Stimulated activated CD4-positive, alpha-beta T cell treated with anti-CD3 and anti-CD28 coated beads, Interleukin-1b, Interleukin-23, amount 100 ng/mL, for 1 hour (primary cell): ENCODE measurements at places on chromosomes 6 and 20.
A peak's percentile ranks its signal among the peaks of the same experiment; 100 is the strongest.

DNA sequence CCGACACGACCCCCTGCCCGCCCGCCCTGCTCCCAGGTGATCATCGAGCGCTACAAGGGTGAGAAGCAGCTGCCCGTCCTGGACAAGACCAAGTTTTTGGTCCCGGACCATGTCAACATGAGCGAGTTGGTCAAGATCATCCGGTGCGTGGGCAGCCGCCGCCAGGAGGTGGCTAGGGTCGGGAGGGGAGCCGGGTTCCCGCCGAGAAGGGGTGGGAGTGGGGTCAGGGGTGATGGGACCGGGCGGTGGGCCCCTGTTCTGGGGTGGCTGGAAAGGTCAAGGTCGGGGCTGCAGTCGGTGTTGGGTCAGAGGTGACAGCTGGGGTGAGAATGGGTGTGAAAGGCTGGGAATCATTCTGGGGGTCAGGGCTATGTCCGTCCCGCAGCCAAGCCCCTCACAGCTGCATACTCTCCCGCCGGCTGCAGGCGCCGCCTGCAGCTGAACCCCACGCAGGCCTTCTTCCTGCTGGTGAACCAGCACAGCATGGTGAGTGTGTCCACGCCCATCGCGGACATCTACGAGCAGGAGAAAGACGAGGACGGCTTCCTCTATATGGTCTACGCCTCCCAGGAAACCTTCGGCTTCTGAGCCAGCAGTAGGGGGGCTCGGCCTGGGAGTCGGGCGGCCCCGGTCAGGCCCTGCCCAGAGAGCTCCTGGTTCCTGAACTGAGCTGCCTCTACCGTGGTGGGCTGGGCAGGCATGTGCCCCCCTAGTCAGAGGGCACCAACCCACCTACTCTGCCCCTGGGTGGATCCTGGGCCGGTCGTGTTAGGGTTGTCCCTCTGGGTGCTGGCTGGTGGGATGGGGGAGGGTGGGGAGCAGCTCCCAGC, 1.0 kb downstream of the MAP1LC3A start:
- DNase-seq, result no peak

DNA sequence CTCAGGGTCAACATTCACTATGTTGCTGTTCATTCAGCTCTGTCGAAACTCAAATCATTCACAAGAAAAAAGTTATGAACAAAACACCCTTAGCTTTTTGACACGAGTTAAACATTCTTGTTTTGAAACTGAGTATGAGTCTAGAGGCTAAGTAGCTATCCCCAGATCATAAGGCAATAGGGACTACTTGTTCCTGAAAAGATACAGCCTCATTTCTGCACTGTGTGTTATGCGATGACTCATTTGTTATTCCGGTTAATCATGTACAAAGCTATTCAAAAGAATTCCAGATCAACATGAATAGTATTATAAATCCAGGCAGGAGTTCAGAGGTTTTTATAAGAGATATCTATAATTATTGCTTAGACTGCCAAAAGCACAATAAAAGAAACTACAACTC, 908.0 kb downstream of the QKI start:
- no peak for DNase-seq

DNA sequence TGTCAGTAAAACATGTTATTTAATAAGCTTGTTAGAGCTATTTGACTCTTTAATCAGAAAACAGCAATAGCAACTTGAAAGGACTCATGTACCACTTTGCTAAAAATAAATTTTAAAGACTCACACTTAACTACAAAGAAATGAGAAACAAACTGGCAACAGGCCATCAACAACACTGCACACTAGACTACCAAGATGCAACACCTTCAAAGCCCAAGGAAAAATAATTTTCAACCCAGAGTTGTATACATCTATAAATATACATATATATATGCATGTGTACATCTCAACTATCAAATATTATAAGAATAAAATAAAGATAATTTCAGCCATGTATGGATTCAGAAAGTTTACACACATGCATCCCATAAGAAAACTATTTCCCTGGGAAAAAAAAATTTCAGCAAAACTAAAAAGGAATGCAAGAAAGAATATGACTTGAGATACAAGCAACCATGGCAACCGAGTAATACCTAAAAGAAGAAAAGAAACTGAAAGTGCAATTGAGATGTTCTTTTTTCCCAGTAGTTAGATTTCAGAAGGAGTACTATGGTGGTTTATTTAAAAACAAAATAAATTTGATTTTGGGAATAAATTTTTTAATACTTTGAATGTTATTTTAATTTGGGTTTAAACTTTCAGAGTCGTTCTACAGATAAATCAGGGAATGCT, 303.8 kb downstream of the UBE3D start:
- DNase-seq, result no peak

DNA sequence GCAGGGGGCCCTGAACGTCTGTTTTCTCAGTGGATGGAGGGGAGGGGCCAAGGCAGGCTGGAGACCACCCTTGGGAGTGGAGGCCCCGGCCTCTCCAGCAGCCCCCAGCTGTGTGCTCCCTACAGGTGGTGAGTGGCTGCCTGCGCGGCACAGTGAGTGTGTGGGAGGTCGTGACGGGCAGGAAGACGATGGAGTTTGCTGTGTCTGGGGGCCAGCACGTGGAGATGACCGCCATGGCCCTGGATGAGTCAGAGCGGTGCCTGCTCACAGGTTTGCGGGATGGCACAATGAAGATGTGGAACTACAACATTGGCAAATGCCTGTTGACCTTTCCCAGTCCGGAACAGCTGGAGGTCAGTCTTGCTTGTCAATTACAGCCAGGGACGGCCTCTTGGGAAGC, 52.6 kb downstream of the EFCAB8 start:
- DNase-seq, result no peak

GRCh38 chr20:21019814-21020658, 86.1 kb downstream of the LINC00237 start:
- DNase-seq, result no peak

- peak; percentile 63 for DNase-seq
These were observed 2.7 kb upstream of the EEF1A1 start for GRCh38 chr6:73523434-73524123.

GRCh38 chr20:60345106-60345505, 386.9 kb downstream of the CDH26 start:
- no peak for DNase-seq

GRCh38 chr6:157690441-157691210, 132.4 kb upstream of the SNX9 start:
- DNase-seq, result no peak

GRCh38 chr20:58701431-58702160, 9.0 kb downstream of the NPEPL1 start:
- DNase-seq, result no peak

GRCh38 chr6:90896075-90896547, 309.2 kb upstream of the MAP3K7 start:
- no peak for DNase-seq

GRCh38 chr6:72809746-72810379, 188.0 kb downstream of the KCNQ5 start:
- DNase-seq, result no peak

DNA sequence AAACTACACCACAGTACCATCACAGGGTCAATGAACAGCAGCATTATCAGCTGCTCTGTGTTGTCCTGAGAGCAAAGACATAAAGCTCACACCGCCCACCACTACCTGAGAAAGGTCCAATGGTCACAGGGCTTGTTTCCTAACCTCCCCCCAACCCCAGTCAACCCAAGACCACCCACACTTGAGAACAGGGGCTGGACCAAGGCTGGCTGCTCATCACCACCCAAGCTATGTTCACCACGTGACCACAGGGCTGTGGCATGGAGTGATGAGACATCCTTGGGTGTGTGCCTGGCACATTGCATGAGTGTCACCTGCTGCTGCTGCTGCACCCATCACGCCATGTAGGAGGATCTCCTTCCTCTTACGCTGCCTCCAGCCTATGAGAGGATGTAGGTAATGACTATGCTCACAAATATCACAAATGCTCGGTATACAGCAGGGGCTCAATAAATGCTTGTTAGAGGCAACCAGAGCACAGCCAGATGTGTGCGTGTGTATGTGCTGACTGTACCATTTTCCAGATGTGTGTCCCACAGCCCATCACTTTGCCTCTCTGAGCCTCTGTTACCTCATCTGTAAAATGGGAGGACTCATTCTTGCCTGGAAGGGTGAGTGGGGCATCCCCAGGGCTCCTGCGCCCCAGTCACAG, 23.3 kb upstream of the SIRPA start:
- no peak for DNase-seq

DNA sequence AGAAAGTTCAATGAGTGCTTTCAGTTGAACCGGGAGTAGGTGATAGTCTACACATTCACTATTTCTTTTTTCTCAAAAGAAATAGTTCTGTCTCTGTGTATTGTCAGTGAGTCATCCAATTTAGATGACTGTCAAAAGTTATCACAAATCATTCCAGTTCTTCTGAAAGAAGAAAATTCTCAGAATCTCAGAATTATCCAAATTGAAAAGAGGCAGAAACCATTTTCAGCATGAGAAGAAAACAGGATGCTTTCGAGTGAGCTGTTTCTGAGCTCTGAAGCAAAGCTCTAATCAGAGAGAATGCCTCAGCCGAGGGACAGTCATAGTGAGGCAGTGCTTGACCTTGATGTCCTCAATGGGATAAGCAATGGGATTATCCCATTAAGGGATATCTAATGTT, 97.9 kb downstream of the HUS1B start:
- DNase-seq, result no peak

DNA sequence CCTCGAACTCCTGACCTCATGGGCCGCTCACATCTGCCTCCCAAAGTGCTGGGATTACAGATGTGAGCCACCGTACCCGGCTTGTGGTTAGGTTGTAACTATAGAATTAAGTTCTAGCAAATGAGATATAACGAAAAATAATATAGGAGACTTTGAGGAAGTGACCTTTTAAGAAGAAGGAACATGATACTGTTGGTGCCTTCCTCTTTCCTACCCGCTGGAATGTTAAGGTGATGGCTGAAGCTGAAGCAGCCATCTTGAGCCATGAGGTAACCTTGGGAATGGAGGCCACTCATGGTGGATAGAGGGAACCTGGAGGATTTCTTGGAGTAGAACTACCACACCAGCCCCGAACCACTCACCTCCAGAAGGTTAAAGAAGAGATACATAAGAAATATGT, 48.1 kb upstream of the MDGA1 start:
- DNase-seq, result no peak

- no peak for DNase-seq
These were observed at the start of gene PRELID3B for GRCh38 chr20:59042151-59042795. Gene PRELID3B (minus strand): TSS chr20:59042786. CDS start chr20:59042730, 56 bp downstream.

DNA sequence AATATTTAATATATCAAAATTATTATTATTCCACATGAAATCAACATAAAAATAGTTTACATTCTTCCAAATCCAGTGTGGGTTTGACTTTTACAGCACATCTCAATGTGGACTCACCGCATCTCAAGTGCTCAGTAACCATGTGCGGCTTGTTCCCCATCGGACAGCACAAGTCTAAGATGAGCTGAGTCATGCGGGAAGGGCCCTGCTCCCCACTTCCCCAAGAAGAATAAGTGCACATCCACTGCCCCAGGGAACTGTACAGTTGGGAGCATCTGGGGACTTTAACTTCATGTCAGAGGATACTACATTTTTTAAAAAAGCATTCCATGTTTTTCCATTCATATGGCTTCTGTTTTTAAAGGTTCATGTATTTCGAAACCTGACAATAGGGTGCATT, 325.6 kb downstream of the BTBD3 start:
- DNase-seq, result no peak

- no peak for DNase-seq
These were observed 101.2 kb upstream of the COL21A1 start for GRCh38 chr6:56348578-56348977.

GRCh38 chr20:5885866-5886265, 64.5 kb downstream of the TRMT6 start:
- DNase-seq, result no peak

- DNase-seq, result no peak
These were observed 322.2 kb downstream of the SOX4 start for GRCh38 chr6:21915707-21916260.

- DNase-seq, result no peak
These were observed 2.2 kb upstream of the CCM2L start for GRCh38 chr20:32007787-32008616.

- DNase-seq, result no peak
These were observed 326.3 kb downstream of the RIMS1 start for GRCh38 chr6:72212686-72213085.

GRCh38 chr6:167472148-167472547, 147.3 kb downstream of the TTLL2 start:
- no peak for DNase-seq

DNA sequence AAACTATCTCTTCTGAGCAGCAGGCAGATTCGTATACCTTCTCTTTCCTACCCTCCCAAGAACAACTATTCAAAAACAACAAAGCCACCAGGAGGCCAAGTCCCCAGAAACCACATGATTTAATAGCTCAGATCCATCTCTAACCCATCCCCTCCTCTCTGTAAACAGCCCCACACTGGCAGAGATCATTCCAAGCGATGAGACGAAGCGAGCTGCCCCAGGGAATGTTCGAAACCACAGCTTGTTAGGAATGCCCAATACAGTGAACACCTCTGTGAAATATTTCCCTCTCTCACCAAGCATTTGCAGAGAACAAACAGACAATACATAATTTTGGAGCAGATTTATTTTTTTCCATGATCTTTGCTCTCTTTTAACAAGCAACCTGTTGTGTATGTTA, 231.8 kb downstream of the SOD2 start:
- no peak for DNase-seq
